ENCODE measurements at places on chromosomes 4 and X.

GRCh38 chr4:866761-867390 lies 40.9 kb upstream of the CPLX1 start:
- no peak for DNase-seq

GRCh38 chr4:137343221-137343620 lies 189.1 kb downstream of the PCDH18 start:
- no peak for DNase-seq

GRCh38 chrX:9164533-9165426 lies 130.9 kb upstream of the FAM9B start:
- DNase-seq = no peak

DNA sequence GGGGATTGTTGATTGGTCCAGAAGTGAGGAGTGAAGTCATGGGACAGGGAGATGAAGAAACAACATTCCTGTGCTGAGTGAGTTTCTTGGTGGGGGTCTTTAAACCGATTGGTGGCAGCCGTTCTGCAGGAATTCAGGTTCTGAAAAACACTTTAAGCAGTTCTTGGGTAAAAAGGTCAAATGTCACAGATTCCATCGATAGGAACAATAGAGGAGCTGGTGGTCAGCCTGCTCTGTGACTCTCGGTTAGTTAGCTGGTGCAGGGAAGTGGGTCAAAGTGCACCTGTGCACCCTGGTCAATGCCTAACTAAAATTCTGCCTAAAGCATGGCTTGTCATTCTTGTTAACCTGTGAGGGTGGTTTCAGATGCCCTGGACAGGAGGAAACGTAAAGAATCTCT lies 34.6 kb upstream of the MGST2 start:
- no peak for DNase-seq

DNA sequence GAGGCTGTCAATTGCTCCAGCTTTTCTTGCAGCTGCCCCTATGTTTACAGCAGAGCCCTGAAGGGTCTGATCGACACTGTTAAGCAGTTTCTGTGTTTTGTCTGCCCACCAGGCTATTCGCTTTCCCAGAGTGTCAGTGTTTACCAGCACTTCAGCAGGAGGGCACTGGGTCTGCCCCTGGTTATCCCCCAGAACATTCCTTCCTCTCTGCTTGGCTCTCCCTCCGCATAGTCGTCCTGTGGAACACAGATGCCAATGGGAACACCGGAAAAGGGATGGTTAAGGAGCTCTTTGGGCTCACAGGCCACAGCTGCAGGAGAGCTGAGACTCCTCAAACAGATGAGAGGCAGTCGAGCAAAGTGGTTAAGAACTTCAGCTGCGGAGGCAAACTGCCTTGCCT lies 71.3 kb upstream of the FBXW7 start:
- no peak for DNase-seq

GRCh38 chr4:7788694-7789425 lies 150.8 kb downstream of the AFAP1 start:
- no peak for DNase-seq

GRCh38 chrX:120840827-120841226 lies 34.8 kb downstream of the CT47B1 start:
- no peak for DNase-seq

GRCh38 chrX:46713672-46714490 lies 45.0 kb downstream of the SLC9A7 start:
- DNase-seq = peak; percentile 82

- no peak for DNase-seq
These were observed 213.4 kb upstream of the RASGEF1B start for GRCh38 chr4:81685104-81685503.

- peak; percentile 26 for DNase-seq
These were observed 797 bp downstream of the CD99L2 start for GRCh38 chrX:150897421-150898320.

DNA sequence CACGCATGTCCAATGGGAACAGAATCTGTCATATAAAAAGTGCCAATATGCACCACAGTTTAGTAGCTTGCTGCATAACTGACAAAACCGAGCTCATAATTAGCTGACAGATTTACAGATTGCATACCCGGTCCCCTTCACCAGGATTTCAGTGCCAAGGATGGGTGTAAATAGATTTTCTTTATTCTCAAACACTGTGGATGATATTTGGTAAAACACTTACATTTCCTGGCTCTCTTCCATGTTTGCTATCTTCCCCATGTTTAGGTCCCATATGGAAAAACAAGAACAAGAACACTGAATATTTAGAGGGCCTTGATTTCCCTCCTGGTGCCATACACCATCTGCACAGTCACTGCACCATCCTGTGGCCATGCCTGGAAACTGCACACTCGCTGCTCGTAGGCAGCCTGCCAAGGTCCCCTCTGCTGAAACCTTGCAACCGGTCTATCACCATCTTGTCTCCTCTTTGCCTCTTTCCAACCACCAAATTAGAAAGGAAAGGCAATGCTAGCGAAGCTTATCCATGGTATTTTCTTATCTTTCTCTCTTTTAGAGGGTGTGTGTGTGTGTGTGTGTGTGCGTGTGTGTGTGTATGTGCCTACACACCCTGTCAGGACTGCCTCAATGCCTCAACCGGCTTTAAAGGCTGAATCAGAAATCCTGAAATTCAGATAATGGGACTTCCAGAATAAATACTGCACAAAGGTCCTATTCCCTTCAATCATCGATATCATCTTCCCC lies 124.2 kb upstream of the MBNL3 start:
- DNase-seq = no peak

- DNase-seq = no peak
These were observed 323.8 kb downstream of the DCTD start for GRCh38 chr4:182593402-182593801.

DNA sequence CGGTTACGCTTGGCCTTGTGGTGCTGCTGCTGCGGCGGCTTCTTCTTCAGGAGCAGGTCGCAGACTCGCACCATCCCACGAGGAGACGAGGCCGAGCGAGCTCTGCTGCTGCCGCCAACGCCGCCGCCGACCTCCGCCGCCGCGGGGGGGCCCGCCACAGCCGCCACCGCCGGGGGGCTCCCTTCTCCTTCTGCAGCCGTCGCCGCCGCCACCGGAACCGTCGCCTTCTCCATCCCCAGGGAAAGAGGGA lies 237 bp downstream of the ANKRD17 start:
- no peak for DNase-seq

DNA sequence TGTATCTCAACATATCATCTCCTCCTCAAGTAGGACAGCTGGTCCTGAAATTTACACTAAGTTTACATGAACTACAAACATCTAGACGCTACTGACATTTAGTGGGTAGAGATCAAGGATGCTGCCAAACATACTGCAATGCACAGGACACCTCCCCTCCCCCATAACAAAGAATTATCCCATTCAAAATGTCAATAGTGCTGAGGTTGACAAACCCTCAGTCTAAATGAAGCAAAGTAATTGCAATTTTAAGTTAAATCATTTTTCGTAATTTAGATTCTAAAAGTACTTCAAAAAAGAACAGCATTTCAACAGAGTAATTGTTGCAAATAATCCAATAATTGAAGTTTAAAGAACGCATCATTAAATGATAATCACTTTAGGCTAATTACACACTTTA lies 1.2 kb downstream of the PRMT9 start:
- DNase-seq = no peak

GRCh38 chr4:61521451-61521850 lies 321.3 kb downstream of the ADGRL3 start:
- DNase-seq = no peak

DNA sequence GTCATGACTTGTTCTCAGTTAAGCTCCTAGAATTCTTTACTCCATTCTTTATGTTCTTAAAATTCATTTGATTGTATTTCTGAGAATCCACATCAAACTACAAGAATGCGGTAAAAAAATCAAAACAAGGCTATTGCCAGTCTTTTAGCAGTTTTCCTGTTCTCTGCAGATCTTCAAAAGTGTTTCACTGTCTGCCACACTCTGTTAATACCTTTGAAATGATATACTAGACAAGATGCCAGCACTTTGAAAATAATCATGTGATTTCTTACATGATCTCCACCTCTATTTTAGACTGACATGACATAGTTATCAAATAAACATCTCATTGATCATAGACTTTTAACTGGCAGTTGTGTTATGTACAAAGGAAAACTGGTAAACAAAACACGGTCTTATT lies 30.1 kb upstream of the GPRIN3 start:
- no peak for DNase-seq

GRCh38 chr4:171985129-171985528 lies 171.9 kb downstream of the GALNTL6 start:
- DNase-seq = no peak

GRCh38 chrX:38661561-38661960 lies 100.2 kb downstream of the TSPAN7 start:
- DNase-seq = peak; percentile 11

DNA sequence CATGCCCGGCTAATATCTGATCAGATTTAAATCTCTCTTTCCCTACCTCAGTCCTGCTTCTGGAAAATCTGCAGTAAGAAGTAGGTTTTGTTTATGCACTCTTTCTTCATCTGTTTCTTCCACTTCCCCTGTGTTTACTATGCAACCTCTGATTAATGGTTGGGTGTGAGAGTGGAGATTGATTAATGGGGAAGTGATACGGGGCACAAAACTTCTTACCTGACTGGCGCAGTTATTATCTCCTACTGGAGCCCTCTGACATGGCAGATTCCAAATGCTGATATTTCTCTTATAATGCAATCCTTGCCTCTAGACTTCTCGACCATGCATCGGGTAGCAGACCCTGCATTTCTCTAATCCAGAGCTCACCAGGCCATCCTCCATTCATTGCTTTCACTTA lies 60.2 kb upstream of the HPGD start:
- no peak for DNase-seq

GRCh38 chr4:184417802-184418511 lies 56.4 kb downstream of the IRF2 start:
- peak; percentile 72 for DNase-seq

DNA sequence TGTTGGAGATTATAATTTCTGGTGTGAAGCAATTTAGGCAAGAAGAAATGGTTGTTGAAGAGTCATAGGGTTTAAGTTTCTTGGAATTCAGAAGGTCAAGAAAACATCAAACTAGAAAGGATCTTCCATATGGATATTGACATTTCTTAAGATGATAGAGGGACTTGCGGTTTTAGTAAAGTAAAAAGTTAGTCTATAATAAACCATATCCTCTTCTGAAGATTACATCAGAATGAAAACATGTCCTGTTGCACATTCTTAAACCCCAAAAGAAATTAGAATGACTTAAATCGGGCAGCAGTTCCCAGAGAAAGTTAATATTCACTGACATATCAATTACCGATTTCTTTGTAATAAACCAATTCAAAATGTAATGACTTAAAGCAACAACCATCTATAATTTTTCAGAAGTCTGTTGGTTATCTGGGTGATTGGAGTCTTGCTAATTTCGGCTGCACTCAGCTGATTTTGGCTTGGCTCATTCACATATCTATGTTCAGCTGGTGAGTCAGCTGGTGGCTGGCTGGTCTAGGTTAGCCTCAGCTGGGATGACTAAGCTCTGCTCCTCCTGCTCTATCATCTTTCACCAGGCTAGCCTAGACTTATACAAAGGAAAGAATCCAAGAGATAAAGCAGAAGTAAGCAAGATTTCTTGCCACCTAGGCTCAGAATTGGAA lies 24.4 kb upstream of the DYNLT3 start:
- DNase-seq = no peak

DNA sequence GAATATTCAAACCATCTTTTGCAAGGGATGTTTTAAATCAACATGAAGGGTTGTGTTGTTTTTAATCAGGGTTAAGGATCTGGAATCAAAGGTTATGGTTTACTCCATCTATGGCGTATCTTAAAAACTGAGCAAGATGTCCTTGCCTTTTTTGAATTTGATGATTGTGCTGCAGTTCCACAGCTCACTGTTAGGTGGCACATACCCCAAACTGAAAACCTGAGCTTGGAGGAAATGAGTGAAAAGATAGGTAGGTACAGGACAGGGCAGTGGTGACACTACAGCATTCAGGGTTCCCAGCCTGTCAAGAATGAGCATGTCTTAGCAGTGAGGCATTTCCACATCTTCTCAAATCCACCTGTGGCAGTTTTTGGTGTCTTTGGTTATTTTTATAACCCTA lies 13.1 kb upstream of the EOLA1 start:
- no peak for DNase-seq

GRCh38 chr4:180449395-180449956 lies 1793.7 kb upstream of the TENM3 start:
- no peak for DNase-seq

GRCh38 chrX:129981752-129982299 lies 609 bp upstream of the BCORL1 start:
- no peak for DNase-seq

DNA sequence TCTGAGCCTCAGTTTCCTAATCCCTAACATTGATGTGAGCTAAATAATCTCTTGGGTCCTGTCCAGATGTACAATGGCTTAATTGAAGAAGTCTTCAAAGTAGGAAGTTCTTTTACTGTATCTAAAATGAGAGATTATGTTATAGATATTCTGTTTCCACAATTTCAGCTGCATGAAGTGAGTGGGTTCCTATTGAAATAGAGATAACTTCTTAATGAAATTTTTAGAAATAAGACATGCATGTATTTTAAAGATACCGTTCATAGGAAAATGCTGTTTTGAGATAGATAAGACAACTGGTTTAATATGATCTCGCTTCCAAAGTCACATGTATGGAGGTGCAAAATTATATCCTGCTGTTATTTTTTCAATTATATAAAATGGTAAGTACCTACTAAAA lies 71.9 kb downstream of the CLDN22 start:
- no peak for DNase-seq

DNA sequence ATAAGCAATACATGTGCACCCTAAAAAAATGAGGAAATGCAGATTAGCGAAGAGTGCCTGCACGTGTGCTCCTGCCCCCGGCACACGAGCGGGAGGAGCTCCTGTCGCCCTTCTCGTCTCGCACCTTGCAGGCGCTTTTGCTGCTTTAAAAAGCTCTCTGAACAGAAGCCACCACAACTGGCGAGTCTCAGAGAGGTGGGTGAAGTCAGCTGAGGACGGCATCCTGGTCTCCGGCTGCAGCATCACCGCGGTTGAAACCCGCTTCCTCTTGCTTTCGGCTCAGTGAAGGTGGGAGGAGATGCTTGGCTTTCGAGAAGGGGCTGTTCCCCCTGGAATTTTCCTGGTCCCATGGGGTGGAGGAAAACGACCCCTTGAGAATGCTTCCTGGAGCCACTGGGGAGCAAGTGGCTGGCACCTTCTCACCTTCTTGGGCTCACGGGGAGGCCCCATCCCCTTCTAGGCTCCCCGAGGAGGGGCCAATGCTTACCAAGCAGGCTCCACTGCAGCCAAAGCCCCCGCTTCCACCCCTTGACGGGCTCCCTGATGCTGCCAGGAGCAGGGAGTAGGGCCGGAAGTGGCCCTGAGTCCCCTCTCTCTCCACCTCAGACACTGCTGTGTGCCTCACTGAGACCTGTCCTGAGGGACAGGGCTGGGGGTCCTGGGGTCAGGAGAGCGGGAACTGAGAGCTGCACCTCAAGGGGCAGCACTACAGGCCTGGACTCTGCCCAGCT lies 29.2 kb upstream of the MXD4 start:
- DNase-seq = peak; percentile 43

GRCh38 chr4:3416821-3417221 lies 24.9 kb upstream of the HGFAC start:
- no peak for DNase-seq

GRCh38 chr4:185357211-185357610 lies 38.5 kb downstream of the LRP2BP start:
- no peak for DNase-seq

DNA sequence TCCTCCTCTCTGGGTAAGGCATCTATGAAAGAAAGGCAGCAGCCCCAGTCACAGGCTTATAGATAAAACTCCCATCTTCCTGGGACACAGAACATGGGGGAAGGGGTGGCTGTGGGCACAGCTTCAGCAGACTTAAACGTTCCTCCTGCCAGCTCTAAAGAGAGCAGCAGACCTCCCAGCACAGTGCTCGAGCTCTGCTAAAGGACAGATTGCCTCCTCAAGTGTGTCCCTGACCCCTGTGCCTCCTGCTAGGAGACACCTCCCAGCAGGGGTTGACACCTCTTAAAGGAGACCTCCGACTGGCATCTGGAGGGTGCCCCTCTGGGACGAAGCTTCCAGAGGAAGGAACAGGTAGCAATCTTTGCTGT lies 89.9 kb downstream of the EFHC2 start:
- DNase-seq = no peak
